Left renal pelvis (tissue), 4 donors: ENCODE measurements at places on chromosomes 13 and 19. TPM values are rescaled to one million over a fixed set of nuclear protein-coding genes. Genes with fewer than 3 reads are reported as not detected.

Gene ZNF112
- polyA plus RNA-seq, result 9.9 TPM

Gene KASH5
- 0.32 TPM for polyA plus RNA-seq

Gene PET100
- polyA plus RNA-seq, result 126 TPM

Gene ZNF493
- polyA plus RNA-seq, result 20.2 TPM

Gene SIGLEC8
- 0.08 TPM for polyA plus RNA-seq

Gene FREM2
- 49.8 TPM for polyA plus RNA-seq

Gene TRIP10
- 62.9 TPM for polyA plus RNA-seq

Gene RPL18A
- polyA plus RNA-seq, result 902 TPM

Gene ZNF471
- 28.7 TPM for polyA plus RNA-seq

Gene ZNF575
- 2.1 TPM for polyA plus RNA-seq

Gene ZNF497
- 2.9 TPM for polyA plus RNA-seq

Gene TNFRSF19
- polyA plus RNA-seq, result 49.0 TPM

Gene PTGER1
- polyA plus RNA-seq, result 9.1 TPM

Gene CEACAM3
- polyA plus RNA-seq, result 0.22 TPM

Gene CYP2A6
- not detected for polyA plus RNA-seq

Gene ATP1A3
- polyA plus RNA-seq, result not detected

Gene CEACAM4
- polyA plus RNA-seq, result not detected

Gene CDX2
- polyA plus RNA-seq, result not detected

Gene ZSCAN22
- 3.9 TPM for polyA plus RNA-seq

Gene S1PR4
- polyA plus RNA-seq, result 0.21 TPM

Gene MCEMP1
- polyA plus RNA-seq, result 0.26 TPM

Gene LILRB2
- polyA plus RNA-seq, result 1.2 TPM

Gene MYH14
- 25.7 TPM for polyA plus RNA-seq

Gene DOCK6
- polyA plus RNA-seq, result 42.9 TPM

Gene CGB5
- polyA plus RNA-seq, result 0.18 TPM

Gene TSKS
- 0.48 TPM for polyA plus RNA-seq

Gene ZNF730
- 8.5 TPM for polyA plus RNA-seq

Gene PSPN
- 1.5 TPM for polyA plus RNA-seq

Gene ZNF850
- 3.1 TPM for polyA plus RNA-seq

Gene CXCL17
- polyA plus RNA-seq, result not detected

Gene TMC4
- 29.4 TPM for polyA plus RNA-seq

Gene TNNI3
- polyA plus RNA-seq, result 4.0 TPM

Gene ZNF208
- 3.0 TPM for polyA plus RNA-seq

Gene C19orf85
- polyA plus RNA-seq, result not detected

Gene MAP3K10
- polyA plus RNA-seq, result 15.1 TPM

Gene CEACAM20
- polyA plus RNA-seq, result not detected

Gene C19orf67
- polyA plus RNA-seq, result not detected

Gene RNF225
- not detected for polyA plus RNA-seq

Gene UBL3
- polyA plus RNA-seq, result 44.5 TPM

Gene ZNF540
- 4.8 TPM for polyA plus RNA-seq

Gene CCNA1
- polyA plus RNA-seq, result 2.4 TPM

Gene KIR3DL2
- not detected for polyA plus RNA-seq

Gene FSD1
- polyA plus RNA-seq, result 5.4 TPM

Gene ZNF888
- 14.7 TPM for polyA plus RNA-seq

Gene KLF2
- 15.9 TPM for polyA plus RNA-seq

Gene ALKBH7
- polyA plus RNA-seq, result 42.1 TPM

Gene KCNN1
- polyA plus RNA-seq, result 5.8 TPM

Gene CASP14
- not detected for polyA plus RNA-seq

Gene GPC6
- 67.0 TPM for polyA plus RNA-seq

Gene TBCB
- polyA plus RNA-seq, result 101 TPM

Gene HSD17B14
- 8.3 TPM for polyA plus RNA-seq

Gene ZNF180
- polyA plus RNA-seq, result 13.9 TPM

Gene ZNF610
- 11.2 TPM for polyA plus RNA-seq

Gene ZNF470
- polyA plus RNA-seq, result 10.2 TPM

Gene CRB3
- 0.55 TPM for polyA plus RNA-seq

Gene MVB12A
- 88.9 TPM for polyA plus RNA-seq

Gene ZNF85
- 19.8 TPM for polyA plus RNA-seq
